ENCODE measurements at places on chromosomes 7 and 10.
A peak's percentile ranks its signal among the peaks of the same experiment; 100 is the strongest.

- no peak for DNase-seq
These were observed 325.5 kb downstream of the GPR37 start for GRCh38 chr7:124440081-124440480.

- no peak for DNase-seq
These were observed 35.9 kb downstream of the FAM53B start for GRCh38 chr10:124708246-124708779.

DNA sequence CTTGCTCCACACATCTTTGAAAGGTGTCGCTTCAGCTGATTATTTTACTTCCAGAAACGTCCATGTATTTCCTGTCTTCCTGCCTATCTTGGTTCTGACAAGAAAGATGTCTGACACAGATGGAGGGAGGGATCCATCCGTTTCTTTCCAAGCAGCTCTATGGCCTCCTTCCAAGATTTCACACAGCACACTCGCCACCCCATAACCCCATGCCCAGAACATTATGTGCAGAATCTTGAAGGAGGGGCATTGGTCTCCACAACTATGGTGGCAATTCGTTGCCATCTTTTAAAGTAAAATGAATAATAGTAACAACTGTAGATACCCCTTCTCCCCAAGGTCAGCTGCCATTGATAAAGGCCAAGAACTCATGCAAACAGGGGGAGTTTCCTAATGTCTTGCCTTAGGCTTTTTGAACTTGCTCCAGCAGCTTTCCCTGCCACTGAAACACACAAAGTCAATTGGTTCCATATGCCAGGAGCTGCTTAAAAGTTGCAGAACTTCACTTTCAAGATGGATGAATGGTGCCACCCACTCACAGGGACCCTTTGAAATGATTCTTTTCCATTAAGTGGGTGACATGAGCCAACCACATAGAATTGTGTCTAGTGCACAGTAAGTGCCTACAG, 60.0 kb downstream of the VSTM4 start:
- no peak for DNase-seq

DNA sequence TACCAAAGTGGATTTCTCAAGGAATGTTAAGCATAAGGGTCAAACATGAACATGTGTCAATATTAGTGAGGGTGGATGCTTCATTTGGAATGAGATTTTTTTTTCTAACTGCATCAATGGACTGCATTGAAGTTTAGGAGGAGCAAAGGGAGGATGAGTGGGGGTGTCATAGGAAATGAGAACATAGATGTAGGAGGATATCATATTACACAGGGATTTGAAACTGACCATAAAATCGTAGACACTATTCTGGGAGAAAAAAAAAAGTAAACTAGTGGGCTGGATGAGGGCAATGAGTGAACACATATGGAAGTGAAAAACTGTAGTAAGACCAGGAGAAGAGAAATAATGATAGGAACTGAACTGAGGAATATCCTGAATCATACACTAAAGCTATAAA, 109.4 kb downstream of the SEMA3A start:
- no peak for DNase-seq

- DNase-seq, result peak; percentile 55
These were observed 33.1 kb downstream of the SMC3 start for GRCh38 chr10:110600487-110601101.

Measured in activated CD8-positive, alpha-beta memory T cell treated with anti-CD3 and anti-CD28 coated beads, Interleukin-2, amount 10 ng/mL, durations not matched to agents 7 days and 5 days (primary cell).